ENCODE measurements at places on chromosomes 7 and 10. TPM values are rescaled to one million over a fixed set of nuclear protein-coding genes. Genes with fewer than 3 reads are reported as not detected.

The ZNF485 gene
- 1.2 TPM for total RNA-seq

The UNCX gene
- total RNA-seq = not detected

DNA sequence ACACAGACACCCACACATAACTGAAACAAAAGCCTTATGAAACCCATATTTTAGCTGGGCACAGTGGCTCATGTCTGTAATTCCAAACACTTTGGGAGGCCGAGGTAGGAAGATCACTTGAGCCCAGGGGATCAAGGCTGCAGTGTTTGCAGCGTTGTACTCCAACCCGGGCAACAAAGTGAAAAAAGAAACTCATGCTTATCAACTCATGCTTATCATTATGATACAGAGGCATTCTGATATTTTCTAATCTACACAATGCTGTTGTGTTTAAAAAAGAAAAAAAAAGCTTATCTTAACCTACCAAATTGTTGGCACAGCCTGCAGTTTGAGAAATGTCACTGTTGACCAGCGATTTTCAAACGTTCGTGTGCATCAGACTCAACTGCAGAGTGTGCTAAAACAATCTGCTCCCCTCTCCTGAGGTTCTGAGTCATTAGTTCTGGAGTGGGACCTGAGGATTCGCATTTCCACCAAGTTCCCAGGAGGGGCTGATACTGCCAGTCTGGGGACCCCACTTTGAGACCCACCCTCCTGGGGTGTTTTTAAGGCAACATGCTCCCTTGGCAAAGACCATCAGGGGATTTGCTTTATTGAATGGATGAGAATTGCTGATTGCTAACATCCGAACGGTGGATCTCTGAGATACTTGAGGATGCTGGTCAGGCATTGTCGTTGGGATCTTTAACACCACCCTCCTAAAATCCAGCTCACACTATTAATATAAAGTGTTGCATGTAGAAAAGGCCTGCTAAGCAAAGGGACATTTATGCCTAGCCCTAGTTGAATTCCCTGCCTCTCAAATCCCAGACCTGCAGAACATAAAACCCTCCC, 16.2 kb downstream of the CHST3 start:
- DNase-seq = peak; percentile 88

DNA sequence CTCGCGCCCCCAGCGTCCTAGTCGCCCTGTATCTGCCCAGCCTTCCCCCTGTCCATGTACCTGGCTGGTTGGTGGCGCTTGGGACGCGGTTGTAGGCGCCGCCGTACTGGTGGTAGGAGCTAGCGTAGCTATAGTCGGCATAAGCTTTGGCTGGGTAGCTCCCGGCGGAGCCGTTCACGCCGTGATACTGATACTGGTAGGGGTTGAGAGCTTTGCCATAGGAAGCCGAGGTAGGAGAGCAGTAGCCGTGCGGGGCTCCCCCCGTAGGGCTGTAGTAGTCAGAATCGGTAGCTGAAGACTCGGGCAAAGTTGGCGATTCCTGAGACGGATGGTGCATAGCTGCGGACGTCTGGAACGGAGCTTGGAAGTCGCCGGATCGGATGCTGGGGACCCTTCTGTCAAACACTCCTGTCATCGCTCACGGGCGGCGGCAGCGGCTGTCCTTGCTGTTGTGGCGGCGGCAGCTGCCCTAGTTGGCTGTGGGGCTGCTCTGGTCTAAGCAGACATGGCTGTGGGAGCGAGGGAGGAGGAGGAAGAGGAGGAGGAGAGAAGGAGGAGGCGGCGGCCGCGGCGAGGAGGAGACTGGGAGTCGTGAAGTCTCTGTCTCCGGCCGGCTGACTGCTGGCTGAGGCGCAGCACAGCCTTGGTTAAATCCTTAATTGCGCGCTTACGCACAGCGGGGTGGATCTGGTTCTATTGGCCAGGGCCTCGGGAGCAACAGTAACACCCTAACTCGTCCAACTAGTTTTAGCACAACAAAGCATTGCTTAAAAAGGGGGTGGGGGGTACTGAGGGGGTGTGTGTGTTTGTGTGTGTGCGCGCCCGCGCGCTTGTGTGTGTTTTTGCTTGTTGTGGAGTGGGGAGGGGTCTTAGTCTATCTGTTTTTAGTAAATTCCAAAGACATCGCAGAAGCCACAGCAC, at the start of gene DLX5:
DLX5 (minus strand) TSS at position 623 of the 921 bp plus-strand sequence; CDS start at position 415, 208 bp downstream.
- no peak for DNase-seq

DNA sequence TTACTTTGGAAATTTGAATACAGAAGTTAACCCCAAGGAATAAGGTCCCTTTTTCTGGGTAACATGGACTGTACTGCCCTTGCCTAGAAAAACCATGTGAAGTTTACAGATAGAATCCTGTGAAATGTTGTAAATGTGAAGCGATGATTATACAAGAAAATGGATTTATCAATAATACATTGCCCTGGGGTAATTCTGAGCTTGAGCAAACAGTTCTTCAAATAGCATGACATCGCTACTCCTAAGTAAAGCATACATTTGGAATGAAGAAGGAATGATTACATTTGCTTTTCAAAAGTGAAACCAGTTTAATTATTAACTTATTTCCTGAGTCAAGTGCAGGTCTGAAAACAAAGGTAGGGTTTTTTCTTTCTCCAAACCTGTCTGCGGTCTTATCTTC, 43.3 kb upstream of the FZD8 start:
- no peak for DNase-seq

GRCh38 chr7:44144968-44145478, 3.9 kb upstream of the MYL7 start:
- DNase-seq = no peak

DNA sequence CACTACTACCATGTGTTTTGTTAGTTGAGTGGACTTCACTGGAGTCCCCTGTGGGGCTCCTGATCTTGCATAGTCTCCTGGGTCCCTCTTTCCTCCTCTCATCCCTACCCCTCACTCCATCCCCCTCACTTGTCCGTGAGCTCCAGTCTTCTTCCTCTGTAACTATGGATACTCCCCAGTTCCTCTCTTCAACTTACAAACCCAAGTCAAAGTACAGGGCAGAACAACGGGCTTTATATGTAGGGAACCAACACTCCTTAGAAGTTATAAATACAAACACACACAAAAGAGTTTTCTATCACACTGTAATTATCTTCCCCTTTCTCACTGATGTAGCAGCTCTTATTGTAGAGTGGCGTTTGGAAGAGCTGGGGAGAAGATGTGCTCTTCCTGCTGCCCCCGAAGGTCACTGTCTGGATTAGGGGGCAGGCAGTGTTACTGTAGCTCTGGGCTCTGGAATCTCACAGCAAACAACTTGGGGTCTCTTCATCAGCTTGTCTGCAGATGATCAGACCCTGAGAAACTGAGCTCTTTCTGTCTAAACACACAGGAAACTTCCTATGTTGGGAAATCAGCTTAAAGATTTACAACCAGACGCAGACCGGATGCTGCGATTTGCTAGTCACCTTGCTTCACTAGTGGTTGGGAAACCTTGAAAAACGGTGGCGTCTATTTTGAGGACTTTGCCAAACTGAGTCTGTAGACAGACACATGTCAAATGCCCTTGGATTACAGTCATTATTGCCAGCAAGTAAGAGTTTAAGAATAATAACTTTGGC, 13.6 kb downstream of the SNX10 start:
- DNase-seq = no peak

- DNase-seq = no peak
These were observed 313.9 kb downstream of the BMPER start for GRCh38 chr7:34219153-34219718.

- no peak for DNase-seq
These were observed 113.9 kb downstream of the MYOF start for GRCh38 chr10:93368210-93368609.

Measured in endothelial cell of umbilical vein (primary cell).